ENCODE measurements at places on chromosomes 1 and 21. TPM values are rescaled to one million over a fixed set of nuclear protein-coding genes. Genes with fewer than 3 reads are reported as not detected.
A peak's percentile ranks its signal among the peaks of the same experiment; 100 is the strongest.

PEAR1 gene
- polyA plus RNA-seq = 5.6 TPM

MEX3A gene
- polyA plus RNA-seq = 35.1 TPM

GRCh38 chr1:84756455-84757082 lies 66.3 kb upstream of the SSX2IP start:
- DNase-seq = no peak

- no peak for DNase-seq
Observed at GRCh38 chr1:3074800-3075199, 5.8 kb downstream of the PRDM16 start.

RLF gene
- 21.3 TPM for polyA plus RNA-seq

DNA sequence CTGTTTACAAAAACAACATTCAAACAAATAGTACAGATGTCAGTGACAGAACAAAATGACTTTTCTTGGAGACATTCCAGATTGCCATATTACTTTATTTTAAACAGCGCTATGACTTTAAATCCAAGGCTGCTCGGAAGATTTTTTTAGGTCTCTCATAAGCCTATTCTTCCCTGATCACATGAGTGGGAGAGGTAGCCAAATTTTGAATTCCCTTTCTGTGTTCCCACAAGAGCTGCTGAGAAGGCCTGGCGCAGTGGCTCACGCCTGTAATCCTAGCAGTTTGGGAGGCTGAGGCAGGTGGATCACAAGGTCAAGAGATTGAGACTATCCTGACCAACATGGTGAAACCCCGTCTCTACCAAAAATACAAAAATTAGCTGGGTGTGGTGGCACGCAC lies 53.7 kb downstream of the SLC35A3 start:
- no peak for DNase-seq

HHAT gene
- polyA plus RNA-seq = 5.2 TPM

CNKSR1 gene
- 6.1 TPM for polyA plus RNA-seq

DNA sequence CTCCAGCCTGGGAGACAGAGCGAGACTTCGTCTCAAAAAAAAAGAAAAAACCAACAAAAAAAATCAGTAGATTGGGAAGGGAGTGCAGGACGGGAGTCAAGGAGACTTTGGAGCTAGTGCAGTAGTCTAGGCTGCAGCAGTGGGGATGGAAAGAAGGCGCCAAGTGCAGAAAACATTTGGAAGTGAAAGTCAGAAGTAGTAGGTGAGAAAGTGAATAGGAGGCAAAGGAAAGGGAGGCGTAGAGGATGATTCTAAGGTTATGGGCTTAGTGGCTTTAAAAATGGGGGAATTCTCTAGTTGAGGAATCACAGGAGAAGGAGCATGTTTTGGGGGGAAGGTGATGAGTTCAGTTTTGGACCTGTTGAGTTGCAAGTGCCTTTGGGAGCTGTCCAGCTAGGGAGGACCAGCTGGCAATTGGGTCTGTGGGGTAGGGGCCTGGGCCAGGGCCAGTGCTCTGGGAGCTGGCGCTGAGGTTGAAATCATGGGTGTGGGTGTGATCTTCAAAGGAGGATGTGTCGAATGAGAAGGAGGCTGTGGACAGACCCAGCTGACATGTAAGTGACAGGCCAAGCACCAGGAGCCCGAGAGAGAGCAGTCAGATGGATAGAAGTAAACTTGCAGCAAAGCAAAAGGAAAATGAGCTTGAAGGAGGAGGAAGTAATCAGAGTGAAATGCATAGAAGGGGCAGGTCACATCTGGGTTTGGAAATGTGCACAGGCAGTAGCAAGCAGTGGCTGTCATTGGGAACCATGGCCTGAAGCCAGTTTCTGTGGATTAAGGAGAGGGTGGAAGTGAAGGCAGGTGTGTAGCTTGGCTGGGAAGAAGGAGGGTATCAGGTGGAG lies 15.8 kb downstream of the TMCC2 start:
- DNase-seq = no peak

GRCh38 chr1:39394598-39394997 lies 96.8 kb upstream of the BMP8A start:
- DNase-seq = no peak

GRCh38 chr1:208668991-208669390 lies 424.8 kb upstream of the PLXNA2 start:
- DNase-seq = no peak

NUF2 gene
- polyA plus RNA-seq = 12.9 TPM

TMCO4 gene
- 2.9 TPM for polyA plus RNA-seq

DNA sequence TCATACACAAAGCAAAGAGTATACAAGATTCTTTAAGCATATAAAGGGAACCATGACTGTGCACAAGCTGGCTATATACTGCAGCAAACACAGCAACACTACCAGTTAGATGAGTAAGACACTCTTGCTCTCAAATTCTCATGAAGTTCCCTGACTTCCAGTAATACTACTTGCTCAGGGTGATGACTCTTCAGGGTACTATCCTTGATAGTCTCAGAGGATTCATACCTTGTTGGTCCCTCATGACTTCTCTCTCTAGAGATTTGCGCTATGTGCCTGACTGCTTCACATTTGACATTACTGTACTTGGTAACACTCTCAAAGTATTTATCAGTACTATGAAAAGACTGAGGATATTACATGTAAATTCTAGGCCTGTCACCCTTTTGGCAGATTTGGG lies 159.8 kb upstream of the ZRANB2 start:
- no peak for DNase-seq

DNA sequence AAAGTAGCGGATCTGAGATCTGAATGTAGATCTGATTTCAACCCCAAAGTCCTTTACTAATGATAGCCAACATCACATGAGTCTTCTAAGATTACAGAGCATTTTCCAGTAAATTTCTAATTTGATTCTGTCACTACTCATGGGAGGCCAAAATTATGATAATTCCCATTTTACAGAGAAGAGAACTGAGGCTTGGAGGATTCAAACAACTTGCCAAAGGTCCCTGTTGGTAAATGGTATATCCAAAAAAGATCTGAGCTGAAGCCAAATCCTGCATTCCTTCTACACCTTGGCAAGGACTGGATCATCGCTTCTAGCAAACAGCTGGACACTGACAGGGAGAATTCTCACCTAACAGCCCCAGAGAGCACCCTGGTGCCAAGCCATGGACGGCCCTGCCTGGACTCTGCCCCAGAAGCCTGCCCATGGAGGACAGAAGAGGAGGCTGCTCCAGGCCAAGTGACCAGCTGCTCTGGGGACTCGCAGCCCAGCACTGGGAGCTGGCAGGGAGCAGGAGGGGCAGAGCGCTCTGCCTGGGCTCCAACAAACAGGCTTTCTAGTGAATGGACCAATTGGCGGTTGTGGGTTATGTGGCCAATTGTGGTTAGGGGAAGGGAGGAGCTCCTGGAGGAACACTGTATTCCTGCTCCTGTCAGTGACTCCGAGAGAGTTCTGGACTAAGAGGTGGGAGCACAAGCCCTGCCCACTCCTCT lies 6.4 kb upstream of the CSF1 start:
- no peak for DNase-seq

GRCh38 chr1:63710761-63711380 lies 62.9 kb upstream of the ROR1 start:
- peak; percentile 17 for DNase-seq

- peak; percentile 30 for DNase-seq
Observed at GRCh38 chr21:33968080-33968994, 52.7 kb upstream of the ATP5PO start.

GRCh38 chr1:40774266-40774998 lies 9.2 kb upstream of the KCNQ4 start:
- peak; percentile 51 for DNase-seq

DNA sequence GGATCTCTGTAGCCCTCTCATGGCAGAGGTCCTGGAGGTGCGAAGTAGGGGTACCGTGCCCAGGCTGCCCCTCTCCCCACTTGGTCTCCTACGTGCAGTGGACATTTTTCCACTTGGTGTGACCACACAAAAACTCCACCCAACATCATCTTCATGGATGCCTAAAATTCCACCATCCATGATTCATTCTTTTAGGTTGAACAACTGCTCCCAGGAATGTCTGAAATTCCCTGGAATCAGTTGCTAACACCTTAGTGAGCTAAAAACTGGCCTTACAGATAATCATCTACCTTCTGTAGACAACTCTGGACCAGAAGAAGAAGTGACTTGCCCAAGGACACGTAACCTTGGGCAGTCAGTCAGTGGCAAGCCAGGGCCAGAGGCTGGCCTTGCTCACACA lies 32.1 kb upstream of the CLIC4 start:
- no peak for DNase-seq

DNA sequence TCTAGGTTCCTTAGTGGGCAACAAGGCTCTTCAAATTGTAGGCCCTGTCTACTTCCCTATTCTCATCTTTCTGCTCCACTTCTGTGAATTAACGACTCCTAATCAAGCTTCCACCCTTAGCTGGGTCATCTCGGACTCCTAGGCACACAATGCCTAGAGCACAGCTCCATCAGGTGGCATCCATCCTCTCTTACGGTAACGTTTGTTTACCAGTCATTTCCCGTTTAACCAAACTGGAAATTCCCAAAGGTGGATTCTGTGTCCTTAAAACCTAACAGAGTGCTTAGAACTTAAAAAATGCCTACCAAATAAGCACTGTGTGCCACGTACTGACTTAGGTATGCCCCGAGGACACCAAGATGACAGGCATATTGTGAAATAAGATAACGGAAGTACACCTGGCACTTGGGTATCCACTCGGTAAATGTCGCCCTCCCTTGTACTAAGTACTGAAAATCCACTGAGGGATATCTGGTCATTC lies 1.5 kb downstream of the PARP1 start:
- DNase-seq = no peak

ANKRD35 gene
- 8.2 TPM for polyA plus RNA-seq

HSD11B1 gene
- 0.75 TPM for polyA plus RNA-seq
